ENCODE measurements at places on chromosomes 16 and 17.

DNA sequence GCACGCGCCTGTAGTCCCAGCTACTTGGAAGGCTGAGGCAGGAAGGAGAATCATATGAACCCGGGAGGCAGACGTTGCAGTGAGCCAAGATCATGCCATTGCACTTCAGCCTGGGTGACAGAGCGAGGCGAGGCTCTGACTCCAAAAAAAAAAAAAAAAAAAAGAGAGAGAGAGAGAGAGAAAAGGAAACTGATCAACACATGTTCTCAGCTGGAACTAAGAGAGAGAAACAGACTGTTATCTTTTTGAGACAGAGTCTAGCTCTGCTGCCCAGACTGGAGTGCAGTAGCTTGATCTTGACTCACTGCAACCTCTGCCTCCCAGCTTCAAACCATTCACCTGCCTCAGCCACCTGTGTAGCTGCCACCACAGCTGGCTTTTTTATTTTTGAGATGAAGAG lies 60.4 kb downstream of the STH start:
- no peak for DNase-seq

- no peak for DNase-seq
These were observed 2.2 kb upstream of the UQCRC2 start for GRCh38 chr16:21950782-21951521.

DNA sequence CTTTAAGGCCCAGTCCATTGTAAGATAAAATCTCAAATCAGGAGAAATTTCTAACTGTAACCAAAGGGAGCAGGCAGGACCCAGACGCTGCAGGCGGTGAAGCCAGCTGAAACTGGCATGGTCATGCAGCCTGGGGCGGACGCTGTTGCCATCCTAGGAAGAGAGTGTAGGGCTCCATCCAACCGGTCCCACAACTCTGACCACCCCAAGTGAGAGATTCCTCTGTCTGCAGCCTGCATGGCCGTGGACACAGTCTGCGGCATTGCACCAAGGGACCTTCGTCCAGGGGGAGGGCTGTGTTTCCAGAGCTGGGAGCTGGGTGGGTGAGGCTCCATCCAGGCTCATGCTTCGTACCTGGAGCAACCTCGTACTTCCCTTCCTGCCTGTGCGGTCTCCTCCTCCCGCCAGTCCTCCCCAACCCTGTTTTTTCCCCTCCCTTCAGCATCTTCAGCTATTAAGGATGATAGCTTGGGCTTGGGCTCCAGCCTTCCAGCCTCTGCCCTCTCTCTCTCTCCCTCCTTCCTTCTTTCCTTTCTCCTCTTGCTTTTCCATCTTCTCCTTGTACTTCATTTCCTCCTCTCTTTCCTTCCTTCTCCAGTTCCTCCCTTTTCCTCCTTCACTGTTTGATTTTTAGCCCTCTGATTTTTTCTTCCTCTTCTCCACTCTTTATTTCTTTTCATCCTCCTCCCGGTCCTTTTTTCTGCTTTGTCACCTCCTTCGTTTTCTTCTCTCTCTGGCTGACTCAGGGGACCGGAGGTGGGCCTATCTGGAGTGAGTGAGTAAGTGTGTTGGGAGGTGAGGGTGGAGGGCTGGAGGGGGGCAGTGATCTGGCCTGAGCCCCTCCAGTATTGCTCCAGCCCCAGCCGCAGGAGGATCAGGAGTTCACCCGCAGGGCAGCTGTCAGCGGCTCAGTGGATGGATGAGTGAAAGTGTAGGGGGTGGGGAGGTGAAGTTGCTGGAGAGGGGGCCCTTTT lies 17.0 kb upstream of the LHX1 start:
- no peak for DNase-seq

DNA sequence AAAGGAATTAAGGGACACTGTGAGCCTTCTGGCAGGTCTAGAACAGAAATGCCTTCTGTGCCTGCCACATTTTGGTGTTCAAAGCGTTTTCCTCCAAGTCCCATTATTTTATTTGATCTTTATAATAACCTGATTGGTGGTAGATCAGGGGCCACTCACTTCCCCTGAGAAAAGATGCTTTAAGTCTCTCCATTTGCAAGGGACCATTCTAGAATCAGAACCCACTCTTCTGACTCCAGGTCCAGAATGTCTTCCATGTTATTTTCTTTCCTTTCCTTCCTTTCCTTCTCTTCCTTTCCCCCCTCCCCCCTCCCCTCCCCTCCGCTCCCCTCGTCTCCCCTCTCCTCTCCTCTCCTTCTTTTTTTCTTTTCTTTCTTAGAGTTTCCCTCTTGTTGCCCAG lies 19.3 kb upstream of the CDC42EP4 start:
- no peak for DNase-seq

DNA sequence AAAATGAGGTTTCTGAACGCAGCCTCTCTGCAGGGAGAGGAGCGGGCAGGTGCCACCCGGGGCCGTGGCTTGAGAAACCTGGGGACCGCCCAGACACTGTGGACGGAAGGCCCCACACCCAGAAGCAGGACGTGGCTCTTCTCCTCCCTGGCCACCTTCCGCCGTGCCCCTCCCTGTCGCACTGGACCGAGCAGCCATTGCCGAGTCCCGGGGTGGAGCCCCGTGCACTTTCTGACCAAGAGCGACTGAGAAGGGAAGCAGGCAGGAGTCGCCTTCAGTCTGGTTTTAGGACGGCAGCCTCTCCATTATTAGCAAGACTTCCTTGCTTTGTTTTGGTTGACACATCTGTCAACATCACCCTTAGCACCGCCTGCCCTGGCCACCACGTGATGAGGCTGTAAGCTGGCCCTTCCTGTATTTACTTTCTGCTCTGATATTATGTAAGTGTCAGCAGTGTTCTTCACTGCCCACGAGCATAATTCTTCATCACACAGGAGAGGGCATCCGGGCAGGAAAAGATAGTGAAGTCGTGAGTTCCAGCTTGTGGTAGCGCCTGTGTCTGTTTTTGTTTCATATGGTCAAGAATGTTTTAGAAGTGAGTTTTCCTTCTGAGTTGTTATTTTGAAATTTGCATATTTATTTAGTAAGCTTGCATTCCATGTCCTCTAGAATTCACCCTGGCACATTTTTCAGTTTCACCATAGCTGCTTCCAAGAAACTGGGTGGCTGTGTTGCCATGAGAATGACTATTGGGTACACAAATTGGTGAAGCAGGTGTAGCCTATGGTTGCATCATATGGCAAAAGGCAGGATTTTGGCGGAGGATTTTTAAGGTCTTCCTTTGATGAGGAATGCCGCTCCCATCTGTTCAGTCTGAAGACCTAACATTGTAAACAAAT lies 1.0 kb downstream of the HERPUD1 start:
- no peak for DNase-seq

GRCh38 chr16:7506363-7506762 lies 173.7 kb downstream of the RBFOX1 start:
- DNase-seq: no peak

GRCh38 chr17:66953630-66954020 lies 10.9 kb upstream of the CACNG4 start:
- DNase-seq: no peak

DNA sequence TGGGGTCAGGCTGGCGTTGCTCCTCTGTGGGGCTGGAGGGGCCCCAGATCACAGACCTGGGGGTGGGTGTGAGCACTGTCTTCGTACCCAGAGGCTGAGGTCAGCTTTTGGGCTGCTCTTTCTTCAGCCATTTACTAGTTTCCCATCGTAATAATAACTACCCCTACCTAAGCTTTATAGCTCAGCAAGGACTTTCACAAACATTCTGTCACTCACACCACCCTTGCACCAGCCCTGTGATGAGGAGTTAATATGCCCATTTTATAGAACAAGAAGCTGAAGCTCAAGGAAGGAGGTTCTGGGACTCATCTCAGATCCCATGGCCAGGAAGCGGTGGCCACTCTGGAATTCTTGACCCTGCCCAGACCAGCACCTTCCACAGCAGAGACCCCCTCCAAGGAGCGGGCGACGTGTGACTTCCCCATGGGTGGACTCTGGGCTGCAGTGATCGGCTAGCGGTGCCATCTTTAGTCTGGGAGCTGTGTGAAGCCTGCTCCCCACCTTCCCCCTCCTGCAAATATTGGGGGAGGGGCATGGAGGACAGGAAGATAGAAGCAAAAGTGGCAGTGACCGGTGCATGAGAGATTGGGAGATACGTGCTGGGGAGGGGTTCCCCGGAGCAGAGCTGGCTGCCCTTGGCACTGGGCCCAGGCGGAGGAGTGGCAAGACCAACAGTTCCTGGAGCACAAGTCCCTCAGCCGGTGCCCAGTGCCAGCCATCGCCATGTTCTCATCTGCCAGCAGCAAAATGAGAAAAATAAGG lies 81.8 kb upstream of the TOB1 start:
- no peak for DNase-seq

- no peak for DNase-seq
These were observed 9.5 kb upstream of the GUCY2D start for GRCh38 chr17:7992924-7993323.
